ENCODE measurements at places on chromosomes 16 and 17.

DNA sequence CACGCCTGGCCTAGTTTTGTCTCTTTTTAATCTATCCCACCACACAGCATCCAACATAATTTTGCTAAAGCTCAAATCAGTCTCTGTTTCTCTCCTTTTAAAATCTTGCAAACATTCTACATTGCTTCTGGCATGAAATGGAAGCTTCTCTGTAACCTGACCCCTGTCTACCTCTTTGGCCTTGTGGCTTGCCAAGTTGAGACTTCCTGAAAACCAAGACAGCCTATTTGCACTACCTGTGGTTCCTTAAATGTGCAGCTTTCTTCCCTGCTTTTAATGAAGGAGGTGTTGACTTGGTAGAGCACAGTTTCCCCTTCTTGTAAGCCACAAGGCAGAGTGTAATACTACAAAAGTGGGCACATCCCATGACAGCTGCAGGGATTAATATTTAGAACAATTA lies 6.0 kb upstream of the CCL3 start:
- no peak for DNase-seq

GRCh38 chr16:92431-93339 lies 14.7 kb downstream of the MPG start:
- DNase-seq, result no peak

- DNase-seq, result no peak
These were observed 114.4 kb downstream of the SEC14L1 start for GRCh38 chr17:77254951-77255825.

- no peak for DNase-seq
These were observed 23.9 kb downstream of the PHB1 start for GRCh38 chr17:49390548-49391324.

Measured in dorsolateral prefrontal cortex (tissue), 122 donors.